ENCODE measurements at places on chromosomes 1 and 21.

GRCh38 chr1:193827516-193827915 is 641.1 kb upstream of the B3GALT2 start:
- no peak for DNase-seq

GRCh38 chr1:114549137-114549536 is 32.3 kb downstream of the BCAS2 start:
- peak; percentile 38 for DNase-seq

DNA sequence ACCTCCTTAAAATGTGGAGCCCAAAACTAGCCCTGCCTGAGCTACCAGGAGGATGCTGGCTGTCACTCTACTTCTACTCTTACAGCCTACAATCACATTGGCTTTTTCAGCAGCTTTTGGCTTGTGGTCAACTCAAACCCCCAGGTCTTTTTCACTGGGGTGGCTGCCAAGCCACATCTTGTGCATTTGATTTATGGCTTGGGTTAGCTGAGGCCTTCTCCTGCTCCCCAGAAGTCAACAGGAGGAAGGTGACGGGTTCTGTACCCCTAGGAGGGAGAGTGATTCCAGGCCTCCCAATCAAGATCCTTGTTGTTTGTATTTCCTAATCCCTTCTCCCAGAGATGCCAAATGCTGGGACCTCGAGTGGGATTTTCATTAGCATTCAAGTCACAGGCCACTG is 124.3 kb downstream of the LACTBL1 start:
- no peak for DNase-seq

GRCh38 chr1:15703562-15703961 is 19.4 kb downstream of the PLEKHM2 start:
- DNase-seq, result peak; percentile 98

- DNase-seq, result no peak
Observed at GRCh38 chr1:157639800-157640199, 41.9 kb upstream of the FCRL4 start.

DNA sequence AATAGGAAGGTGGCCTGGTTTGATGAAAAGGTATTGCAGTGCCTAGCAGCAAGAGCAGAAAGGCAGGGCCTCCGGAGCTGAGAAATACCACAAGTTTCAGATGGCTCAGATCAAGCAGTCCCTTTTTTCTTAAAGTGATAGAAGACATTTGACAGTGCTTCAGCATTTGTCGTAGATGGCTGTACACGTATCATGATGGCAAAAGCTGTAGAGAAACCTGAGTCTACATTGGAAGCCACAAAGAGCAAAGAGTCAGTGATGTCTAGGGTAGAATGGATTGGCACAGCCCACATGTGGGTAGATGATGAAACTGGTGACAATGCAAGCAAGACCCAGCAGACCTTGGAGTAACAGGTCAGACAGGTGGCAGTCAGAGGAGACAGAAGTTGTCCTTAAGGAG is 101.3 kb upstream of the ARTN start:
- DNase-seq, result no peak

DNA sequence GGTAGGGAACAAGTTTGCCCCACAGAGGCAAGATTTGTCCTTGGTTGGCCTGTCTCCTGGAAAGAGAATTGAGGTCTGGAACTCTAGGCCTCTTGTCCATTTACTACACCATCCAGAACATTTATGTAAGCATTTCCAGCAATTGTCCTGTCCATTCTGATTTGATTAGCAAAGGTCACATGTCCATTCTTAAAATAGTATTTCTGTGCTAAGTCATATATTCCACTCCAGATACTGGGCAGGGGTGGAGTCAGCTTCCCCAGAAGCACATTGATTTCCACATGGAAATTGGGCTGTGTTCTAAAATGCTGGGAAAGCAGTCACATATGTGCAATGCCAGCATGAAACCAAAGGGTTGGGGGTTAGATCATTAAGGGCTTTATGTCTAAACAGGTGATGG is 21.5 kb upstream of the FMN2 start:
- DNase-seq, result no peak

DNA sequence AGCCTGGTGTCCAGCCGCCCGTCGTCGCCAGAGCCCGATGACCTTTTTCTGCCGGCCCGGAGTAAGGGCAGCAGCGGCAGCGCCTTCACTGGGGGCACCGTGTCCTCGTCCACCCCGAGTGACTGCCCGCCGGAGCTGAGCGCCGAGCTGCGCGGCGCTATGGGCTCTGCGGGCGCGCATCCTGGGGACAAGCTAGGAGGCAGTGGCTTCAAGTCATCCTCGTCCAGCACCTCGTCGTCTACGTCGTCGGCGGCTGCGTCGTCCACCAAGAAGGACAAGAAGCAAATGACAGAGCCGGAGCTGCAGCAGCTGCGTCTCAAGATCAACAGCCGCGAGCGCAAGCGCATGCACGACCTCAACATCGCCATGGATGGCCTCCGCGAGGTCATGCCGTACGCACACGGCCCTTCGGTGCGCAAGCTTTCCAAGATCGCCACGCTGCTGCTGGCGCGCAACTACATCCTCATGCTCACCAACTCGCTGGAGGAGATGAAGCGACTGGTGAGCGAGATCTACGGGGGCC is 1.2 kb downstream of the OLIG2 start:
- DNase-seq, result no peak

DNA sequence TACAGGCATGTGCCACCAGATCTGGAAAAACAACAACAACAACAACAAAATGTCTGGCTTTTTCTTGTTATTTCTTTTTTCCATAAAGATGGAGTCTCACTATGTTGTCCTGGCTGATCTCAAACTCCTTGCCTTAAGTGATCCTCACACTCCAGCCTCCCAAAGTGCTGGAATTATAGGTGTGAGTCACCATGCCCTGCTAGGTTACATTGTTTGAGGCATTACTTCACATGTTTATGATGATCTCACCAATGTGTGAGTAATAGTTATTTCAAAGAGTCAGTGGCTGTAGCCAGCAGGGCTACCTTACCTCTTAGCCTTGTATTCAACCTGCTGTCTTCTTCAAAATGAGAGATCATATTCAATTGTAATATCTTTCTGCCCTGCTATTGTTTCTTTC is 445.7 kb downstream of the AMY1C start:
- DNase-seq, result no peak

DNA sequence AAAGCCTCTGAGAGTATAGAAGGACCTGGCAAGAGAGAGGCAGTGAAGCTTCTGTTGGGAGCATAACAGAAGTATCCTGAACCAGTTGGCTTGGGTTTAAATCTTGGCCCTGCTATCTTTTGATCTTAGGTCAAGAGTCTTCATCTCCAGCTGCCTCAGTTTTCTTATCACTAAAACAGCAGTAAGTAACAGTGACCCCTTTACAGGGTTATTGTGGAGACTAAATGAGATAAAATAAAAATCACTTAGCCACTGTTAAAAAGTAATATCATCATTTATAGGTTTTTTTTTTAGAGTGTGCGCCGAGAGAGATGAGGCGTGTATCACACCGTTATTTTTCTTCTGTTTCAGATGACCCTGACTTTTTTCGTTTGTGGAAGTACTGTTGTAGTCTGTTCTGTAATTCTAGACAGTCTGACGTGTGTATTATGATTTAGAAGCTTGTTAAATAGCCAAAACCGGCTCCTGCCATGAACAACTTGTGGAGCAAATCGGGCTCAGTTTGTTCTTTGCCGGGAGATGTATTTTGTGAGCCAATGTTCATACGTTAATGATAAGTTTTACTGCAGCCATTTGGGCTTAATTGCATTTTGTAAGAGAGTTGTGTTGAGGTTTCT is 1.1 kb downstream of the THRAP3 start:
- no peak for DNase-seq

- no peak for DNase-seq
Observed at GRCh38 chr21:35048183-35048601, 910 bp downstream of the RUNX1 start.

- DNase-seq, result no peak
Observed at GRCh38 chr1:247345881-247346280, 14.2 kb upstream of the ZNF496 start.

- DNase-seq, result no peak
Observed at GRCh38 chr1:102628109-102628613, 480.2 kb downstream of the COL11A1 start.

GRCh38 chr1:29180497-29181412 is 945 bp downstream of the SRSF4 start:
- DNase-seq, result no peak

- DNase-seq, result no peak
Observed at GRCh38 chr1:26721669-26722355, 26.0 kb downstream of the ARID1A start.

GRCh38 chr1:64246294-64246917 is 43.0 kb downstream of the UBE2U start:
- DNase-seq, result peak; percentile 32

GRCh38 chr1:226571893-226572292 is 23.3 kb downstream of the STUM start:
- no peak for DNase-seq

DNA sequence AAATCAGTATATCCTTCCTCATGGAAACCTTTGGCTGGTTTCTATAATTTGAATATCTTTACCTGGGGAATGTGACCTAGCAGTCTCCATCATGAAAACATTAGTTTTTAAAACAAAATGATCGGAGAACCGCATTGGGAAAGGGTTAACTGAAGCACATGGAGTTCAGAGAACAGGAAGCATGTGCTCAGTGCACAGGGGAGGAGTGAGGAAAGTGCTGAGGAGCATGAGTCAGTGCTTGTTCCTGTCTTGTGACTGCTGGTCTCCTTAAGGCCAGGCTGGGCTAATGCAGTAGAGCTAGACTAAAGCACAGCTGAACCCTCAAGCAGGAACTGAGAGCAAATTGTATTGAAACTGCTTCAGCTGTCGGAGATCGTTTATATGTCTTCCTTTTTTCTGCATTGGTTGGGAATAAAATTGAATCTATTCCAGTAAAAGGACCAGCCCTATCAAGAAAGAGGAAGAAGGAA is 5.8 kb downstream of the IFI16 start:
- DNase-seq, result peak; percentile 83

DNA sequence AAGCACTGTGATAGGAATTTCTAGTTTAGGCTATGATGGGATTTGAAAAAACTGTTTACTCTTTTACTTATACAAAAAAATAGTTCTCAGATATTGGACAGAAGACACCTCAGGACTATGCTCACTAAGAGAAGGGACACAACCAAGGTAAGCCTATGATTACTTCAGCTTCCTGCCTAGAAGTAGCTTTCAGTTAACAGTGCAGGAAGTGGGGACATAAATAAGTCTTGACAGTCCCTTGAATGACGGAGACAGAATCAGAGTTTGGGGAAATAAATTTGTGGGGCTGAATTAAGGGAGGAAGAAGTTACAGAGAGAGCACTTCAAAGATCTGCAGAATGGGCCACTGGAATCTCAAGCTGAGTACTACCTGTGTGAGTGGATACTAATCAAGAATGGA is 53.8 kb upstream of the OLFM3 start:
- no peak for DNase-seq

- DNase-seq, result no peak
Observed at GRCh38 chr1:36366091-36366661, 19.5 kb downstream of the STK40 start.

DNA sequence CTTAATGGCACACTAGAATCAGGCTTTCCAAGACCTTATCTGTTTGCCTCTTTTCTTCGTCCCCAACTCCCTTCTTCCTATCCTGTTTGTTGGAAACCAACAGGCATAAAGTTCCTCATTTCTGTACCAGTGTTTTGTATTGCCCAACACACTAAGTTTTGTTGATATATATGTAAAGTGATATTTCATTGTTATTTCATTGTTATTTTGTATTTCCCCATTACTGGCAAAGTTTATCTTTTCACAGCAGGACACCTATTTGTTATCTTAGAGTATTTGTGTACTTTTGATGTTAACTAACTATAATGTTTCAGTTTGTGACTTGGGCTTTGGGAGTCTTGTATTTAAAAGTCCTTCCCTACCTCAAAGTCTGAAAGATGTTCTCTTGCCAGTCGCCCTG is 27.1 kb downstream of the FAM20B start:
- no peak for DNase-seq

DNA sequence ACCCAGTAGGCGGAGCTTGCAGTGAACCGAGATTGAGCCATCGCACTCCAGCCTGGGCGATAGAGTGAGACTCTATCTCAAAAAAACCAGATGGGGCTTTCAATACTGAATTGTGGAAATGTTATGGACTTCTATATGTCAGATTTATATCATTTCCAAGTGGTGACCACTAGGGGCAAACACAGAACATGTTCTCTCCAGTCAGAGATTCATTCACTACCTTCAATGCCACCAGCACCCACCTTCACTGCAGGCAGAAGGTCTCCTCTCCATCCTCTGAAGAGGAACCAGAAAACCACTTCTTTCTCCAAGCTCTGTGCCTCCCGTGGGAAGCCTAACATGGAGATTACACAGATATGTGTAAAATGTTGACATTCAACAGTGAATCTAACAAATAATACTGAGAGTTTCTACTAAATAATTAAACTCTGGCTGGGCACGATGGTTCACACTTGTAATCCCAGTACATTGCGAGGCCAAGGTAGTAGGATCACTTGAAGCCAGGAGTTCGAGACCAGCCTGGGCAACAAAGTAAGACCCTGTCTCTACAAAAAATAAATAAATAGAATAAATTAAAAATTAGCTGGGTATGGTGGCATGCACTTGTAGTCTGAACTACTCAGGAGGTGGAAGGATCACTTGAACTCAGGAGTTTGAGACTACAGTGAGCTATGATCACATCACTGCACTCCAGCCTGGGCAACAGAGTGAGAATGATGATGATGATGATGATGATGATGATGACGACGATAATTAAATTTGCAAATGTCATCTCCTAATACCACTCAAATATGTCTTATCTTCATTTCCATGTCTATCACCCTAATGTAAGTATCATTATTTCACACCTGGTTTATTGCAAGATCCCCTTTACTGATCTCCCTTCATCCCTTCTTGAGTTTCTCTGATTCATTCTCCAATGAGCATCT is 151.1 kb downstream of the ZNF281 start:
- DNase-seq, result no peak

- no peak for DNase-seq
Observed at GRCh38 chr1:94738371-94738770, 81.8 kb upstream of the SLC44A3 start.

GRCh38 chr1:218705911-218706893 is 361.1 kb downstream of the TGFB2 start:
- DNase-seq, result peak; percentile 71

DNA sequence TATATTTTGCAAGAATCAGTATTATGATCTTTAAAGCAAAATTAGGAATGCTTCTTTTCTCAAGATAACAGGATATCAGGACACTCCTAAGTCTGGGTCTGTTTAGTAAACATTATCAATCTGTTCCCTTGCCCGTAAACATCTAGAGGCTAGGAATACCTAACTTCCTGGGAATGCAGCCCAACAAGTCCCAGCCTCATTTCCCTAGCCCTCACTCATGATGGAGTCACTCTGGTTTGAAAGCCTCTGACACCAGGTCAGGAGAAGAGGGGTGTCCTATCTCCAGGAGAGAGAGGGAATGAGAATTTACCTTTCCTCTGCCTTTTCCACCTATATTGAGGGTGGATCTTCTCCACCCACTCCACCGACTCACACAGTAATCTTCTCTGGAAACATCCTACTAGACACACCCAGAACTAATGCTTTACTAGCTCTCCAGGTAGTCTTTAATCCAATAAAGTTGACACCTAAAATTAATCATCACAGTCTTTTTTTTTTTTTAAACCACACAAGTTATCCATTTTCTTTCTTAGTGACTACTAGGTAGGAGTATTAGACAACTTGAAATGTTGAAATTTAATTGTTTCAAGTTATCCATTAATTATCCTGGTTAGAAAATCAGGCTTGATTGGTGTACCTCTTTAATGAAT is 659.3 kb downstream of the USP25 start:
- DNase-seq, result no peak

GRCh38 chr1:183942933-183943693 is 94.4 kb downstream of the COLGALT2 start:
- peak; percentile 99 for DNase-seq

GRCh38 chr1:174217787-174218574 is 58.7 kb downstream of the RABGAP1L start:
- peak; percentile 14 for DNase-seq

Data from stromal cell of bone marrow (primary cell).